Transverse colon (tissue), 4 donors: ENCODE measurements at places on chromosomes 16 and 17. TPM values are rescaled to one million over a fixed set of nuclear protein-coding genes. Genes with fewer than 3 reads are reported as not detected.

GRCh38 chr17:61647047-61647446 is 56.0 kb upstream of the NACA2 start:
- DNase-seq, result no peak
- no peak overlapping the region for H3K4me3 ChIP-seq
- H3K4me1 ChIP-seq, result no peaks in the 10 kb centered on the region
- H3K27me3 ChIP-seq, result peaks cover 6% of the 10 kb centered on the region

NOS2 gene
- total RNA-seq, result 2.6 TPM

CALB2 gene
- total RNA-seq, result 2.0 TPM

PSME3 gene
- 61.0 TPM for total RNA-seq
